NCI-H446 (cell line): ENCODE measurements at places on chromosomes 11 and 22.

GRCh38 chr22:50702821-50703725 lies 30.4 kb downstream of the SHANK3 start:
- no peak for DNase-seq

GRCh38 chr11:59426361-59427067 lies at the start of gene OR5A2:
OR5A2 (minus strand) TSS chr11:59426413; CDS start chr11:59422953, 3,460 bp downstream.
- DNase-seq = peak; percentile 54

GRCh38 chr11:17171916-17172315 lies 35.9 kb downstream of the PIK3C2A start:
- DNase-seq = no peak

DNA sequence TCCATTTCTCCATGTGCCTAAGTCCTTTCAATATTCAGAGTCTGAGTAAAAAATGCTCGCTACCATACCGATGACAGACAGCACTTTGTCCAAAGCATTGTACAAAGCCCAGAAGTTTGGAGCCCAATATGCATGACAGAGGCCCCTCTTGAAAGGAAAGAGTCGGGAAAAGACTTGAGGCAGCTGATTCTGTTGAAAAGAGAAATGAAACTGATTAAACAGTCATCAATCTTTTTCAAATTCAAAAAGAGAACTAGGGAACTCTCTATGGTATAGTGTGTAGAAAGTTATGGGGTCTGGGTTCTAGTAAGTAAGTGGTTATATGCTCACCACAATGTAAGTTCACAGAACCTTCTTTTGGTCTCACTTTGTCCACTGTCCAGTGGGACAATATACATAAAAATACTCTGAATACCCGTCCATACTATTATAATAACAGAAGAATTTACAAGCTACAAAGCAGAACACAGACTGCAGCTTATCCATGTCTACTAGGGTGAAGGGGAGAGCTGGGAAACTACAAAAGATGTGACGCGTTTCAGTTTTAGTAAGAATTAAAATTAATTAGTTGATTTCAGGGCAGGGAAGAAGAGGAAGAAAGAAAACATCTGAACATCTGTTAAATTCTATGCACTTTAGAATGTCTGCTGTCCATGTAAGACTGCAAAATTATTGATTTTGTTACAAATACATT lies 26.7 kb downstream of the ALG8 start:
- DNase-seq = no peak

DNA sequence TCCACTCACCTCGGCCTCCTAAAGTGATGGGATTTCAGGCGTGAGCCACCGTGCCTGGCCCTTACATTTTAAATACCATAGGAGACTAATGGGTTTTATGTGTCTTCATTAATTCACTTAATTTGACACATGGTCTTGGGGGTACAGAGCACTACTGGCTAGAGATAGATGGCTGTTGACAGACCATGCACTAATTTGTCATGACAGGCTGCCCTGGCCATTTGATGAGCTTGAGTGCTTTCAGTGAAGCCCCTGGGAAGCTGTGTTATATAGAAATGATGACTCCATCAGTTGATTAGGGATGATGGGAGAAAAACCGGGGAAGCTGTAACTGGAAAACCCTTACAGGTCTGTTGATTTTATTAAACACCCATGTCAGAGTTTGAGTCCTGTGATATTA lies 6.6 kb downstream of the PHF5A start:
- DNase-seq = no peak

DNA sequence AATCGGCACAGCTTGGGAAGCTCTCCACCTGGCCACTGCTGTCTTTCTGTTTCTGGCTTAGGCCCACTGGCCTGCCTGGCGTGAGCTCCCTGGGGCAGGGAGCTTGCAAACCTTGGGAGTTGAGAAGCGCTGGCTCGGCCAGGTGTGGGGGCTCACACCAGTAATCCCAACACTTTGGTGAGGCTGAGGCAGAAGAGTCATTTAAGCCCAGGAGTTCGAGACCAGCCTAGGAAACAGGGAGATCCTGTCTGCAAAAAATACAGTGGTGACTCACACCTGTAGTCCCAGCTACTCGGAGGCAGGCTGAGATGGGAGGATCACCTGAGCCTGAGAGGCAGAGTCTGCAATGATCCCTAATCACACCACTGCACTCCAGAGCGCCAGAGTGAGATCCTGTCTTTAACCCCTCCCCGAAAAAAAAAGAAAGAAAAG lies 4.0 kb downstream of the AP5B1 start:
- DNase-seq = no peak

GRCh38 chr11:44574610-44575287 lies 9.3 kb downstream of the CD82 start:
- DNase-seq = no peak

GRCh38 chr11:47506373-47506772 lies 46.6 kb downstream of the CELF1 start:
- no peak for DNase-seq

DNA sequence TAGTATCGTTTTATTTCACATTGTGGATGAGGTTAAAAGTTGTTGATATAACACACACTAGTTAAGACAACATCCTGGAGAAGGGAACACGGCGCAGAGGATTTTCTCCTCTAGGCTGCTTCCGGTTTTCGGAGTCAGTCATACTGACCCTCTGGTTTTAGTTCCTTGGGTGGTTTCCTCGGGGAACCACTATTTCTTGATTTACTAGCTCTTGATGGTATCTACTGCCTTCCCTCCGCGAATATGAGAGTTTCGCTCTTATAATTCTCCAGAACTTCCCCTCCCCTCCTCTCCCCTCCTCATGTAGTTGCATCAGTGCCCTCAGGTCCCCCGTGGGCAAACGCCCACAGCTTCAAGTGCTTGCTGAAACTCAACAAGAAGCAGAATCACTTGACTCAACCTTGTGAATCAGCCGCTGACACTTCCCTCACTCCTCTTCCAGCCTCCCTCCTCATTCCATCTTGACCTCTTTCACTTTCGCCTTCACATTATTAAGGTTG lies 15.9 kb upstream of the APOBEC3A start:
- DNase-seq = no peak

- no peak for DNase-seq
Measured at GRCh38 chr11:15145151-15145550, 30.4 kb downstream of the INSC start.

DNA sequence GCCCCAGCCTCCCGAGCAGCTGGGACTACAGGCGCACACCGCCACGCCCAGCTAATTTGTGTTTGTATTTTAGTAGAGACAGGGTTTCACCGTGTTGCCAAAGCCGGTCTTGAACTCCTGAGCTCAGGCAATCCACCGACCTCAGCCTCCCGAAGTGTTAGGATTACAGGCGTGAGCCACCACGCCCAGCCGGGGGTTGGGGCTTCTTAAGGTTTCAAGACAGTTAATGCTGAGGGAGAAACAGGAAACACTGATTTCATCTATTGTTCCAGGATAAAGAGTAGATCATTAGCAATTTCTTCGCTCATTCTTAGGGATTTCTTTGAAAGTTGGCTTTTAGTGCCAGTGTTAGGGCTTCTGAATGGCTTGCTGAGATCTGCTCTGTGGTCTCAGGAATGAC lies 21.2 kb upstream of the CLMP start:
- no peak for DNase-seq

DNA sequence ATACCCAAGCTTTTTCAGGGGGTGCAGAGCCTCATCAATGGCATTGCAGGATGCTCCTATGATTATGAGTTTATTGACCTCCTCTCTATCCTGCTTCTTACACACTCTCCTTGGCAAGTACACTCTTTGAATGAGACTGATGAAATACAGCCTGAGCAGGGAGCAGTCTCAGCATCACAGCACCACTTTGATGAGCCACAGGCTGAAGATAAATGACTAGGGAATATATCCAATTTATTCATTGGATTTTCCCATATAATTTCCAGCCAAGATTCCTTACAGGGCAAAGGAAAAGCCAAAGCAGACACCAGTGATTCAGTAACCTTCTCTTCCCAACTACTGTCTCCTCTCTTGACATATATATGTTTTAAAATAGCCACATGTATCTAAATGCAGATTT lies 79.2 kb downstream of the CASP12 start:
- peak; percentile 64 for DNase-seq
